ENCODE measurements at places on chromosomes 2 and 18. TPM values are rescaled to one million over a fixed set of nuclear protein-coding genes. Genes with fewer than 3 reads are reported as not detected.

DNA sequence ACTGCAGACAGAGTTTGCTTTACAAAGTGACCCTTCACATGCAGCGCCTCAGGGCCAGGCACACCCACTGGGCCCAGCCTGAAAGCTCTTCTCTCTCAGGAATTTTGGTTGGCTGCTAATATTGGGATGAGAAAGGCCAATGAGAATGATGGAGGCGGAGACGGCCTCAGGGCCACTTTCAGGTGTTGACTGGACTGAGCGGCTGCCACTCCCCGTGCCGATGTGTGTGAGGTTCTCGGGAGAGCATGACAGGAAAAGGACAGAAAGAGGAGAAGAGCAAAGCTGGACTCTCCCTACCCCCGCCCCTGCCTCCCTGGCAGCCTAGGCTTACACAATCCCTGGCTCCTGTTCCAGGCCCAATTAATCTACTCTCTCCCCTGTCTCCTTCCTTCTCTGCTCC lies 155.7 kb downstream of the CELF4 start:
- DNase-seq = no peak

DNA sequence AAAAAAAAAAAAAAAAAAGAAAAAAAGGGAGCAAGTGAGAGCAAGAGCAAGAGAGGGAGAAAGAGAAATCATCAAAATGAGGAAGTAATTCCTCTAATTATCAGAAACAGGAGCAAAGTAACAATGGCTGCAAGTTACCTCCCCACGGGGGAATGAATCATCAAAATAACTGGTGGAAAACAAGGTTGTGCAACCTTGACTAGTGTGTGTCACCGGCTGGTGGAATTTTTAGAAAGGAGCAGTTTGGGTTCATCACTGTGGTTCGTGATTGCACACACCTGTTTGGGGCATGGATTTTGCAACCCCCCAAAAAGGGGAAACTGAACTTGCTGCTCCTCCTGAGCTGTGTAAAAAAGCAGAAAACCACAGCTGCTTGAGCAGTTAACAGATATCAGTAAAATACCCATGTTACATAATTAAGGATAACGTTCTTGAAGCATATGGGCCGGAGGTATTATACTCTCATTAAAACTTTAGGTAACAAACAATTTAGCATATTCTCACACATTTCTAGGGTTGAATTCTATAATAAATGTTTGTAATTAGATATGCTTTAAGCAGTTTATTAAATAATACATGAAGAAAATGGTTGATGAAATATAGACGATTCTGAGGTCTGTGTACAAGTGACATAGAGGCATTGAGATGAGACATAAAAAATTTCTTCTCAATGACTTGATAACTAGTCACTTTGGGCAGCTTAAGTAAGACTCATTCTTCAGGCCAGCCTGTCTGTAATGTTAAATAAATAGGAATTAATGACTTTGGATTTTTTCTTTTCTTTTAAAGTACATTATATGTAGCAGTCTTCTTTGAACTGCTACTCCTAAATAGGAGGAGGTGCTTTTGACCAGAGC lies 184.2 kb upstream of the ZEB2 start:
- DNase-seq = no peak

DNA sequence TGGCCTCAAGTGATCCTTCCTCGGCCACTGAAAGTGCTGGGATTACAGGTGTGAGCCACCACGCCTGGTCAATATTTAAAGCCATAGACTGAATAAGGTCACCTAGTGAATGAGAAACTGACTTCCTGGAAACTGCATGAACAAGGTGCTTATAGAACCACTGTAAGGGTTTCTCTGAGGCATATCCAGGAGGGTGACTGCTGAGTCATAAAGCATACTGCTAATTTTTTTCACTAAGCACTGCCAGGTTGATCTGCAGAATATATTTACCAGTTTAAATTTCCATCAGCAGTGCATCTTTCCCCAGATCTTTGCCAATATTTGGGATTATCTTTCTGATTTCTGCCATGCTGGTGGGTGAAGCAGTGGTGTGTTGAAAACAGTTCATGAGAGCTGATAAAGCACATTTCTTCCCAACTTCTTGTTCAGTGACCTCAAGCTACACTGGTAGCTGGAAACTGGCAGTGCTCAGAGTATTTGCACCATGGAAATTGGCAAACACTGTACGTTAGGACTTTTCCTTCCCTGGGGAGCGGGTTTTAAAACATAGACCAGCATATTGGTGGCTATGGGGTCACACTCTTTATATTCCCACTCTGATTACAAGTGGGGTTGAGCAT lies 4.2 kb upstream of the CLIP4 start:
- DNase-seq = no peak

AGXT gene
- 0.19 TPM for total RNA-seq

MEP1B gene
- not detected for total RNA-seq

HEATR5B gene
- total RNA-seq = 16.6 TPM

DNA sequence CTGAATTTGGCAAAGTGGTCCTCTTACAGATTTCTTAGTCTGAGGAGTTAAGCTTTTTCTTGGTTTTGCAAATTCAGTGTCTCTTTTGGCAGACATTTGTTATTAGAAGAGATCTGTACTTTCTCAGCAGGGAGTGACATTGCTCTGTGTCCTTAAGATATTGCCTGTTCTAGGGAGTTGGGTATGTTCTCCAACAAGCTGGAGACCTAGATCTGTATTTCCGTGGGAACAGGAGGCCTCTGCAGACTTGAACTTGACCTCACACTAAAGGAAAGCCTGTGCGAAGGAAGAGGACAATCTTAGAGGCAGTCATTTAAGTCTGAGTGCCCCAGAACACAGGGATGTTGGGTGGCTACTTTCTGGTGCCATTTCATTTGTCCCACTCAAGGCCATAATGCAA lies 107.0 kb upstream of the ATP8B1 start:
- DNase-seq = no peak

CHRND gene
- total RNA-seq = not detected

DNA sequence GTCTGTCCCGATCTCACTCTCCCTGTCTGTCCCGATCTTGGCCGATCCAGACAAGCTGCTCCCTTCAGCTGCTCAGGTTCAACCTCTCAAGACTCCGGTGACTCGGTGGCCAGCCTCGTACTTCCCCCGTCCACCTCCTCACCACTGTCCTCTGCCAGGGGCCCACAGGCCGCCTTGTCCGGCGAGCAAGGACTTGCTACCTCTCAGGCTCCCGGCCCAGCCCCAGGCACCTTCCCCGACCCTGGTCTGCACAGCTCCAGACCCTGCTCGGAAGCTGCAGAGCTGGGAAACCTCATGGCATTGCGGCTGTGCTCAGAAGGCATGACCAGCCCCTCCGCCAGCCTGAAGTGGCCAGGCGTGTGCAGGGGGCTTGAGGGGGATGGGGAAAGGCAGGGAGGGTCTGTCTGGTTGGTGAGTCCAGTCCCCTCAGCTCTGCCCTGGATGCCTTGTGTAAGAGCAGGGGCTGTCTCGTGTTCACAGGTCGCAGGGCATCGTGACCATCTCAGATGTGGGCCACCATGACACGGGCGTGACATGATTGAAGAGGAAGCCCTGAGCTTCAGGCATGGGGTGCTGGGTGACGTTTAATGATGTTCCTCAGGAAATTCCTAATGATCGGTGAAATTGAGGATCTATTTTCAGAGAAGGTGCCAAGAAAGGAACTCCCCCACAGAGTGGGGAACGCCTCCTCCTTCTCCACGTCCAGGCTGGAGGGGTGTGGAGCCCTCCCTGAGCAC lies 121.2 kb upstream of the CTDP1 start:
- DNase-seq = no peak

DNA sequence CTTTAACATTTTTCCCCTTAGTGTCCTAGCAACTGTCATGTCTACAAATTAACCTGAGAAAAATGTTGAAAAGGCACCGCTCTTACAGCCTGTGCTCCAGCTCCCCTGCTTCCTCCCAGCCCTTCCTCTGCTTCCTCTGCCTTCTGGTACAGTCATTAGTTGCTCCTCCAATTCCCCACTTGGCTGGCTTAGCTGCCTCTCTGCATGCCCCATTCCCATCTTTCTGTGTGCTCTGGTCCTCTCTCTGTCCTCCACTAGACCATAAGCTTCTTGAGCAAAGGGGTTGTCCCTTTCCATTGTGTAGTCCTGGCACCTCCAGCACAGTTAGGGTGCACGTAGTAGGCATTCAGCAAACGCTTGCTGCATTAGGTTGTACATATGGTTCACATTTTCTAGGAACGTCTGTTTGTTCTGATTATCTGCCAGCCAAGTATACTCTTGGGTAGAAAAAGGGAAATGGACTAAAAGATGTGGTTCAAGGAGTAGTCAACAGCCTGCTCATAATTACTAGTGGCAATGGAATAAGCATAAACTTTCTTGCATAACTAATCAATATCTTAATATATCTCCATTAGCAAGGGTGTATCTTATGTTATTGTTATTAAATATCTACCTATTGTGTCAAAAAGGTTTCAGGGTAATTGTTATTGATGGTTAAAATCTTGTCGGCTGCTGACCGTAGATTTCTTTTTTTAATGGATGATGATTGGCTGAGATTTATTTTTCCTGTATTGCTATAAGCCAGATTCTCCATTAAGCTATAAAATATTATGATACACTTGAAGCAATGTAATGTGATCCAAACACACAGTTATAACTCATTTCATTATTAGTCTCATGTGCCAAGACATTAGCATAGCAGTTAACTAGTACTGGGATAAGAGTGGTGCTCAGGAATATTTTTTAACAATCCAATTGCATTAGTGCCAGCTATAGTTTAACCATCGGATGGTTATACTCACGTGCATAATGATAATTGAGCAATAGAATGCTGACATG lies 340.1 kb downstream of the SLC4A3 start:
- no peak for DNase-seq

Measured in GM12878 (cell line).